ENCODE measurements at places on chromosomes 3 and 15.

- no peak for DNase-seq
Measured at GRCh38 chr3:13715961-13716360, 163.9 kb downstream of the WNT7A start.

DNA sequence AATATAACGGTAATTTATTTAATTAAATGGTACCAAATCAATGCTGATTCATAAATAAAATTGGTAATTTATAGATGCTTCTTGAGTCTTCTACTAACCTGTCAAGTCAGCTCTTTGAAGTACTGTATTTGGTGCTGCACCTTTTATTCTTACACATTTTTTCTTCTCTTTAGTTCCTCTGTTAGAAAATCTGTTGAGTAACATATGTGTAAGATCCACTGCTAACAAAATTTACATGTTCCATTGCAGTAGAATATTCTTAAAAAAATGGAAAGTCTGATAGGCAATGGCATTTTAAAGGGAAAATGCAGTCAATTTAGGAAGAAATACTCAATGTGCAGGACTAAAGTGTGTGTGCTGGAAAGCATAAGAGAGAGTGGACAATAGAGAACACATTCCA, 936.6 kb downstream of the ZPLD1 start:
- no peak for DNase-seq

GRCh38 chr15:72502220-72502809, 28.2 kb downstream of the ARIH1 start:
- no peak for DNase-seq

GRCh38 chr3:16606398-16606797, 1.2 kb upstream of the DAZL start:
- no peak for DNase-seq
